ENCODE measurements at places on chromosomes 7 and 10.

DNA sequence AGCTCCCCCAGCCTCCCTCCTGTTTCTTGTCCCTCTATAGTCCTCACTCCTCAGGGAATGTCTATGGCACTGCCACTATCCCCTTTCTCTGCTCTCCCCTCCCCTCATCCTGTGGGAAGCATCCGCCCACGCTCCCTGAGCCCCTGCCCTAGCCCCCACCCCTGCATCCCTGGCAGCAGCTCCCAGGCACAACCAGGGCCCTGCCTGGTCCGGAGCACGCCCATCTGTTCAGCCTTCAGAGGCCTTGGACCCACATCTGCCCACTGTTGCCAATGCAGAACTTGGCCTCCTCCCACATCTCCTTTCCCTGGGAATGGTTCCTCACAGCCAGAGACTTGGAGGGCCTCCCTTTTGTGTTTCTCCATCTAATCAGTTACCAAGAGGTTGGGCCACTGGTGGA is 20.4 kb upstream of the TBRG4 start:
- DNase-seq, result no peak

DNA sequence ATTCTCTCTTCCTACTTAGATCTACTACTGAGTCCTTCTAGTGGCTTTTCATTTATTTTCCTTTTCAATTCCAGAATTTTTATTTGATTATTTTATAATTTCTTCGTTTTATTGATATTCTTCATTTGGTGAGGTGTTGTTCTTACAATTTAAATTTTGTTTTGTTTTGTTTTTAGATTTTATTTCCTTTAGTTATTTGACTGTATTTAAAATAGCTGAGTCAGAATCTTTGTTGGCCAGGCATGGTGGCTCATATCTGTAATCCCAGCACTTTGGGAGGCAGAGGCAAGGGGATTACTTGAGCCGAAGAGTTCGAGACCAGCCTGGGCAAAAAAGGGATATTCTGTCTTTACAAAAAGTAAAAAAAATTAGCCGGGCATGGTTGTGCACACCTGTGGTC is 36.1 kb downstream of the AKAP9 start:
- no peak for DNase-seq

DNA sequence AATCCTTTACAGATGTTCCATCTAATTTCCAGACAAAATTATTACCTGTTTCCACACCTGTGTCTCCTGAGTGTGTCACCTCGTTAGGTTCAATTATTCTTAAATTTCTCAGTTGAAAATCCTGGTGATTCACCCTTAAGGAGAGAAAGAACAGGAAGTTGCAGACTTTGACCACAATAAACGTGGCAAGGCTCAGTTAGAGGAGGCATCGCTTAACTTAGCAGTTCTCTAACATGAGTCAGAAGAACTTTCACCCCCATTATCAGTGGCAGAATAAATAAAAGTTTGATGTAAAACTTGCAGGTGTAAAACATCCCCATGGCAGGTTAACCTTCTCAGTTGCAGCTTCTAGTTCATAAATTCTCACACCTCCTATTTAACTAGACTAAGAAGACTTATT is 8.3 kb downstream of the XPNPEP1 start:
- DNase-seq, result peak; percentile 71

DNA sequence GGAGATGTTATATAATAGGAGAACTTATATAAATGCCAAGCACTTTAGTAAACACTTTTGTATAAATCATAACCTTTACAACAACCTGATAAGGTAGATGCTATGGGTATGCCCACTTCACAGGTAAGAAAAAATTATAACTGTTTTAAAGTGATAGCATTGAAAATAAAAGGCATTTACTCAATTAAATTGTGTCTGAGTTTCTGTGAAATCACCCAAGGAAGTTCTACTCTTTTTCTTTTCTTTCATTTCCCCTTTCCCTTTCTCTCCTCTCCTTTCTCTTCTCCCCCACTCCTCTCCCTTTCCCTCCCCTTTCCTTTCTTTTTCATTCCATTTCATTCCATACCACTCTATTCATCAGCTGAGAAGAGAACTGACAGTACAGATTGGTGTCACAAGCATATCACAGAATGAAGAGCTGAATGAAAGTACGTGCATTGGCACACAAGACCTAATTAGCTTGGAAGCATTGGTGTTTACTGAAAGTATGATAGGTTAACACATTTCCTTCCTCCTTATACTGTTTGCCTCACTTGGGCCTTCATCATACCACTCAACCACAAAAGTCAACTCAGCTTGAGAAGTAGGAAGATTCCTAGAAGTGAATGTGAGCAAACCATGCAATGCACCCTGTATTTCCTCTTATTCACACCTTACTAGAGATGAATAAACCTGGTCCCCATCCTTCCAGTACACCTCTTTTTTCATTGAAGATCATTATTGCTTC is 117.9 kb upstream of the AGR3 start:
- DNase-seq, result no peak

DNA sequence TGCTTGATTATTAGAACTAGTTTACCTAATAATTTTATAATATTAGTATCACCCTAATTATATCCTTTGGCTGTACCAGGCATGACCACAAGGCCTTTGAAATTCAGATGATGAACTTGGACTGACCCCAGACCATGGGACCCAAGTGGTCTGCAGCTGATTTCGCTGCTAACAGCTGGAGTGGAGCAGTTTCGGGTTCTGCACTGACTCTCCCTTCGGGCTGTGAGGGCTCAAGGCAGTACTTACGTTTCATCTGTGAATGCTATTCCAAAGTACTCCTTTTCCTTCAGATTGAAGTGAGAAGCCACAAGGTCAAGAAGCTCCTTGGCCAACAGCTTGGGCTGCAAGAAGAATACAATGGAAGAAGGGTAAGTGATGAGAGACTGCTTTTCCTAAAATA is 223.8 kb downstream of the PRPF18 start:
- no peak for DNase-seq

DNA sequence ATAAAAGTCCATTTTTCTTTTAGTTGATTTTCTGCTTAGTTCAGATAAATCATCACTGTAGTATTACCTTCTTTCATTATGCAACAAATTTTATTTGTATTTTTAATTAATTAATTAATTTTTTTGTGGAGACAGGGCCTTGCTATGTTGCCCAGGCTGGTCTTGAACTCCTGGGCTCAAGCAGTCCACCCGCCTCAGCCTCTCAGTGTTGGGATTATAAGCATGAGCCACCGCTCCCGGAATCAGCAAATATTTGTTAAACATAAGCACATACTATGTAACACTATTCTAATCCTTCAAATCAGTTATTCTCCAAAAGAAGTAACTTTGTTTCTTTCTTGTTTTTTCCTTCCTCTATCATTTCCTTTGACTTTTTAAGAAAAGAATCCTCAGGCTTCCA is 584.8 kb upstream of the ANKRD30A start:
- no peak for DNase-seq

- no peak for DNase-seq
These were observed 39.5 kb downstream of the ZNF117 start for GRCh38 chr7:64951250-64951848.

DNA sequence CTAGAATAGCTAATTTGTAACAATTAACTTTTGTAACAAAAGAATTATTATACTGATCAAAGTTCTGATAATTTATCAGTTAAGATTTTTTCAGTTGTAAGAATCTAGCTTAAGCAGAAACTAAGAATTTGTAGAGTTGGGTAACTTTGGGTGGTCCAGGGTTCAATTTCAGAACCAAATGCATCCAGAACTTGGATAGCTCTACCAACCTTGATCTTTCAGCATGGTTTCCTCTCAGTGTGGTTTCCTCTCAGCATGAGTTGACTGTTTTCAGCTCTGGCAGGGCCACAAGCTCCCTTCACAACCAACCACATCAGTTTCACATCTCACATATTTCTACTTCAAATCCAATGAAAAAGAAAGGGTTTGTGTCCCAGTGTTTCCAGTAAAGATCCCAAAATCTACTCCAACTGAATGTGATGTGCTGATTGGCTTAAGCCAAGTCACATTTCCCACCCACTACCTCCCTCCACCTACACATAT is 3.3 kb upstream of the FAS start:
- no peak for DNase-seq

GRCh38 chr7:108253275-108254044 is 123.3 kb upstream of the LAMB4 start:
- no peak for DNase-seq

DNA sequence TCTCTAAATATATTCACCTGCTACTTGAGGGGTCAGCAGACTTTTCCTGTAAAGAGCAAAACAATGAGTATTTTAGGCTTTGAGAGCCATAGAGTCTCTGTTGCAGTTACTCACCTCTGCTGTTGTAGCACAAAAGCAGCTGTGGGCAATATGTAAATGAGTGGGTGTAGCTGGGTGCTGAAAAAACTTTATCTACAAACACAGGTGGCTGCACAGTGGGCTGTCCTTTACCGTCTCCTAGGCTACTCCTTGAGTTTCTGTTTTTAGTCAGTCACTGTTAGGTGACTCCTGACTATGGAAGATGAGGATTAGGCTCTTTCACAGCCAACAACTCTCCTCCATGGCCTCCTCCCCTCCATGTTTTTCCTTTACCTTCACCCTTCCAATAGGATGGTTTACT is 286.1 kb upstream of the C7orf33 start:
- DNase-seq, result no peak

- DNase-seq, result no peak
These were observed 209.8 kb downstream of the ZEB1 start for GRCh38 chr10:31528831-31529230.

- DNase-seq, result no peak
These were observed 5.7 kb upstream of the GDI2 start for GRCh38 chr10:5818894-5819293.

DNA sequence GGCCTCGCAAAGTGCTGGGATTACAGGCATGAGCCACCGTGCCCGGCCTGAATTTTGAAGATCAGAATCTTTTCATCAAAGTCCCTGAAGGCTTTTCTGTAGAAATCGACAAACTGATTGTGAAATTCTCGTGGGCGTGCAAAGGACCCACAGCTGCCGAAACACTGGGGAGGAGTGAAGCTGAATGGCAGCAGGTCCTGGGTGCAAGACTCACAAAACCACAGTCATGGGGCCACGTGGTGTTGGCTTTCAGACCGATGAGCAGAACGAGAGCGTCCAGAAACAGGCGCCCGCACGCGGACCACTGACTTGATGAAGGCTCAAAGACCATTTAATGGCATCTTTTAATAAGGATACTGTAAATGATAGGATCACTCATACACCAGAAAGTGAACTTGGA is 24.7 kb upstream of the PRKAR1B start:
- no peak for DNase-seq

- DNase-seq, result no peak
These were observed 492.5 kb upstream of the ZMIZ1 start for GRCh38 chr10:78576276-78576675.

DNA sequence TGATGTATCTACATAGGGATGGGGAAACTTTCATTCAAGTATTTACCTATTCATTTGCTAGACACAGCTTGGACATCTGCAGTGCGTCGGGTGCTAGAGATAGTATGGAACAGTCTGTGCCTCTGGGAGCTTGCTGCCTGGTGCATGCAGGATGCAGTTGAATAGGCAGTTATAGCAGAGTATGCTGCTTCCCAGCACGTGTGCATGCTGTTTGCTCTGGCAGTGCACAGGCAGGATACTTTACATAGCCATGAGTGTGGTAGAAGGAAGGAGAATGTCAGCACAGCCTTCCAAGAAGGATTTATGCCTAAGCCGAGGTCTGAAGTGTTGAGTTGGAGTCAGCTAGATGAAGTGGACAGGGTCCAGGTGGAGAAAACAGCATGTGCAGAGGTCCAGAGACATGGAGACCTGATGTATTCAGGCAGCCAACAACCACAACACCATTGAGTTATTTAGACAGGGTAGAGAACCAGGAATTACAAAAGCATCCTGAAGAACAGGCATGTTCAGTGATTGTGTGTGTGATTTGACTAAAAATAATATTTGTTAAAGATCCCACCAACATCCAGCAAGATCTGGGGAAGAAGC is 8.1 kb downstream of the MAP3K8 start:
- no peak for DNase-seq

GRCh38 chr10:123157210-123157609 is 3.0 kb downstream of the BUB3 start:
- DNase-seq, result peak; percentile 51

DNA sequence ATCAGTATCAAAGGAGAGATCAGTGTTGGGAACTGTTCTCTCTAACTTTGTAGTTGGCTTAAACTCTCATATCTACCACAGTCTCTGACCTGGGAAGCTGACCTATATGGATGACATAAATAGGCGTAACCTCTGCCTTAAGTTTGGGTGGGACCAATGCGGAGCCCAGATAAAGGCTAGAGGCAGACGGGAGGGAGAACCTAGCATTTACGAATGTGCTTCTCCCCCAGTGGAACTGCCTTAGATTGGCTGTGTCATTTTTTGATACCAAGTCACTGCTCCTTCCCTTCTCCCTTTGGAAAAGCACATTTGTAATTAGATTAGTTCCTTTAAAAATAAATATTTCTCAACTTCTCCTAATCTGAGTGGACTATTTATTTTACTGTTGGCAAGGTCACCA is 23.7 kb upstream of the LRRN3 start:
- no peak for DNase-seq

DNA sequence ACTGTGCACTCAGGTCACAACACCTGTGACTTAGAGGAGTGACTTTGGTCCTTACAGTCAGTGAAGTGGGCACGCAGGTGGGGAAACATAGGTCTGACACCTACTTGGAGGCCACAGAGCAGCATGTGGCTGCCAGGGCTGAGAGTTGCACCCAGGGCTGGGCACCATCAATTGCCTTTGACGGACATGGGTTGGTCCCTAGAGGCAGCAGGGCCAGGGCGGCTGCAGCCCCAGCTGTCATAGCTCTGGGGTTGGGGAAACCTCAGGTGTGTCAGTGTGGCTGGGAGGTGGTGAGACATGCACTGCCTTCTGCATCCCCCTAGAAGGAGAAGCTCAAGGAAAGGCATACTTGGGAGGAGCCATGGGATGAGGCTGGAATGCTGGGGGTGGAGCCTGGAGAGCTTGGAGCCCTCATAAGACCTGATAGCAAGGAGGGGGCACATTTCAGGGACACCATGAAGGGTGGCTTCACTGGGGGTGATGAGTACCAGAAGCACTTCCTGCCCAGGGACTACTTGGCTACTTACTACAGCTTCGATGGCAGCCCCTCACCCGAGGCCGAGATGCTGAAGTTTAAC is at the start of gene INMT:
Gene INMT (plus strand): TSS at position 440 of the 578 bp plus-strand sequence. CDS start 16 bp downstream, at position 456.
- DNase-seq, result no peak

DNA sequence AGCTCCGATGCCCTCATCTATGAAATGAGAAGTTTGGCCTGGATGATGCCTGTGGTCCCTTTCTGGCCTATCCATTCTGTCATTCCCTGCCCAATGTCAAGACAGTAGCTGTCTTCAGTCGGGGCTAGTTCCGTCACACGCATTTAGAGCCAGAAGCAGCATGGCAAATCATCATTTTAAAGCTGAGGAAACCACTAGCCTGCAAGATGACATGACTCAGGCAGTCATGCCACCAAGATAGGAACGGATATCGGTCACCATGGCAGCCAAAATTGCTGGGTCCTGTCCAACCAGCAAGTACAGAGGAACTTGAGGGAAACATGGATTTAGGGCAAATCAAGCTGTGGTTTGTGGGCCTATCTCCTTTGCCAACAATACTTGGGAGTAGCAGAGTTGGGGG is 64.5 kb upstream of the MRLN start:
- no peak for DNase-seq

GRCh38 chr10:23362879-23363792 is 18.5 kb upstream of the C10orf67 start:
- no peak for DNase-seq
